Sigmoid colon (tissue), 7 donors: ENCODE measurements at places on chromosomes 3 and 15.
A peak's percentile ranks its signal among the peaks of the same experiment; 100 is the strongest.

GRCh38 chr3:69326855-69327300, 59.0 kb downstream of the FRMD4B start:
- H3K36me3 ChIP-seq, result no peaks in the 10 kb centered on the region
- DNase-seq, result no peak
- no peaks in the 10 kb centered on the region for H3K27me3 ChIP-seq
- peaks cover 8% of the 10 kb centered on the region for H3K4me1 ChIP-seq
- no peak overlapping the region for H3K4me3 ChIP-seq

DNA sequence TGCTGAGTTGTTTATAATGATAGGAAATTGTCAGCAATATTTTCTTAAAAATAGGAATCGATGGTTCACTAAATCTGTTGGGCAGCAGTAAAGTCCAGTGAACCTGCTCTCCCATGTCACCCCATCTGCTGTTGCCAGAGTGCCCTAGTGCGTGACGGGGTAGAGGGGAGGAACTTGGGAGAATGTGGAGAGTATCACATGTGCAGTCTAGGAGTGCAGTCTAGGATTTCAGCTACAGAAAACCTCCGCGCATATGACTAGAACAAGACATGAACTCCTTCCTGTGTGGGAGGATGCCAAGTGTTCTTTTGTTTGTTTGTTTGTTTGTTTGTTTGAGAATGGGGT, 74.6 kb upstream of the ACAD9 start:
- H3K27ac ChIP-seq, result peak overlapping the region; percentile 22
- no peak overlapping the region for H3K4me3 ChIP-seq
- DNase-seq, result no peak
- no peaks in the 10 kb centered on the region for H3K27me3 ChIP-seq
- peaks cover 12% of the 10 kb centered on the region for H3K36me3 ChIP-seq

DNA sequence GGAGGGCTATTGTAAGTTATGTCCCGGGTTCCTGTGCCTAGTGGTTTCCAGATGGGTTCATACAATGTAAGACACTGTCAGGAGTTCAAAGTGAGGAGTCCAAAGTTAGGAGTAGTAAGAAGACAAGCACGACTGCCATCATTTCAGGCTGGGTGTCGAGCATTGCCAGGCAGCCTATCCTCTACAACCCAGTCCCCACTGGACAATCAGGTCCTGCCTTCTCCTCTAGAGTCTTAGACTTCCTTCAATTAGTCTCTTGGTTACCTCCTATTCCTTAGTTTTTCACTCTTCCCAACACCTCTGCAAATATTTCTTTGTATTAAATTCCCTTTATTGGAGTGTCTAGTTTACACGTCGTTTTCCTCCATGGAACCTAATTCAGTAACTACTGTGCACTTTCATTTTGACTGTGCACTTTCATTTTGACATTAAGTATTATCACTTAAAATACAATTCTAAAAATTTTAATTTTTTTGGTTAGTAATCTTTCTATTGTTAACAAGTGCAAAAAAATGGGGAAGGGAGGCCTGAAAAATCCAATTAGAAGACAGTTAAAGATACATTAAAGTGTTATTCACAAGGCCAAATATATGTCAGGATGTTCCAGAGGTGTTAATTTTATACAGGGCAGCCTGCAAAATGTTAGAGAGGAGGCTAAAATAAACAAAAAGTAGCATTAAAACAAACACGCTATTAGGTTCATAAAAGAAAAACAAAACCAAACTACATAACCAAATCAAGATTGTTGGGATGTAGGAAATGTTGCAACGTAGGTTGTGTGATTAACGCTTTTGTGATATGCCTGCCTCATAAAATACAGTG, 155.3 kb downstream of the TBL1XR1 start:
- peaks cover 30% of the 10 kb centered on the region for H3K36me3 ChIP-seq
- no peak for DNase-seq
- no peaks in the 10 kb centered on the region for H3K27me3 ChIP-seq
- no peaks in the 10 kb centered on the region for H3K4me1 ChIP-seq
- H3K4me3 ChIP-seq, result no peak overlapping the region

DNA sequence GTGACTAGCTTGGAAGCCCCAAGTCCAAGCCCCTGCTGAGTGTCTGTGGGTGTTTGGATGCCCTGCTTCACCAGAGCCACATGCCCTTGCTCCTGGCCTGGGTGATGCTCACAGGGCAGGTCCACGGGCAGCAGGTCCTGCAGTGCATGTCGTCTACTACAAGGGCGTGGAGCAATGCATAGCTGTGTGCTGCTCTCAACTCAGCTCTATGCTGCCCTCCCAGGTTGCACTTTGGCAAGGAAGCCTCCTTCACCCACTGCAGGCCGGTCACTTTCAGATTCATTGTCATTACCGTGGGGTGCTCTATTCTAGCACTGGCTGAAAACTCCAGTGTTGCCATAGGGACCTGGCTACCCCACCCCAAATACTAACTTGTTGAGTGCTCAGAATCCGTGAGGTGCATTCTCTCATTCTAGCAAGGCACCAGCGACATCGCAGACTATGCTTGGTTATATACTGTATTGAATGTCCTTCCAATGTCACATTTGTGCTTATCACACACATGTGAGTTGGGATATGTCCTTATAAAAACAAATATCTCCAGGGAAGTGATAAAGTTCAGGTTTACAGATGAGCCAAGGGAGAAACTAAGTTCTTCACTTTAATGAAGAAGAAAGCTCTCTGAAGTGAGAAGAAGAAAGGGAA, 51.8 kb downstream of the GRAMD1C start:
- H3K4me3 ChIP-seq, result no peak overlapping the region
- H3K27ac ChIP-seq, result no peak overlapping the region
- DNase-seq, result no peak
- H3K4me1 ChIP-seq, result no peaks in the 10 kb centered on the region

- no peaks in the 10 kb centered on the region for H3K36me3 ChIP-seq
- no peaks in the 10 kb centered on the region for H3K4me1 ChIP-seq
- H3K27ac ChIP-seq, result no peak overlapping the region
- H3K4me3 ChIP-seq, result no peak overlapping the region
- no peak for DNase-seq
Measured at GRCh38 chr3:54941690-54942362, 14.0 kb upstream of the LRTM1 start.

GRCh38 chr15:79431636-79432344, at the start of gene MINAR1:
Gene MINAR1, plus strand, starts transcription at chr15:79432336. Its CDS starts 23,812 bp downstream, at chr15:79456148.
- H3K4me1 ChIP-seq, result peaks cover 21% of the 10 kb centered on the region
- no peak within 1 kb of the TSS for H3K27ac ChIP-seq

- H3K4me1 ChIP-seq, result peaks cover 21% of the 10 kb centered on the region
- peak; percentile 81 for DNase-seq
- no peaks in the 10 kb centered on the region for H3K27me3 ChIP-seq
- H3K27ac ChIP-seq, result peak overlapping the region; percentile 75
Measured at GRCh38 chr15:94070356-94071295, 160.7 kb upstream of the MCTP2 start.

- H3K36me3 ChIP-seq, result no peaks in the 10 kb centered on the region
- H3K27ac ChIP-seq, result no peak overlapping the region
- DNase-seq, result no peak
Measured at GRCh38 chr3:113606539-113607218, 74.3 kb downstream of the SIDT1 start.

GRCh38 chr3:72388117-72388516, 460.1 kb downstream of the SHQ1 start:
- H3K36me3 ChIP-seq, result no peaks in the 10 kb centered on the region
- H3K4me1 ChIP-seq, result no peaks in the 10 kb centered on the region
- H3K27ac ChIP-seq, result no peak overlapping the region
- no peak overlapping the region for H3K4me3 ChIP-seq

DNA sequence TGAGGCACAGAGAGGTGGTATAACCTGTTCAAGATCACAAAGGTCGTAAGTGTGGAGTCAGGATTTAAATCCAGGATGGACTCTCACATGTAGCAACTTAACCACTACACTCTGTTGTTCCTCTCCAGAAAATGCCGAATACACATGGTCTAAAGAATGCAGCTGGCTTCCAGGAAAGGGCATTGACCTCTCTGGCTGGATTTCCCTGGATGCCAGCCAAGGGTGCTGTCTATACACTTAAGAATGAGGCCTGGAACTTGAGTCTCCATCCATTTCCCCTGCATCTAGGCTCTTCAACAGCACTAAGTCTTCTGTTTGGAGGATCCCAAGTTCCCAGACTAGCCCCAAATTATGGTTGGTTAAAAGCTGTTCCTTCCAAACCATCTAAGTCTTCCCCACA, 60.5 kb downstream of the CERS3 start:
- H3K4me1 ChIP-seq, result peaks cover 18% of the 10 kb centered on the region
- DNase-seq, result no peak
- no peaks in the 10 kb centered on the region for H3K36me3 ChIP-seq
- no peak overlapping the region for H3K4me3 ChIP-seq
- peak overlapping the region; percentile 5 for H3K27ac ChIP-seq

- no peak overlapping the region for H3K27ac ChIP-seq
- no peak for DNase-seq
- H3K27me3 ChIP-seq, result peaks cover 16% of the 10 kb centered on the region
Measured at GRCh38 chr15:68386587-68387288, 45.2 kb downstream of the ITGA11 start.

GRCh38 chr3:16723978-16724377, 118.8 kb upstream of the DAZL start:
- no peak overlapping the region for H3K4me3 ChIP-seq
- H3K4me1 ChIP-seq, result no peaks in the 10 kb centered on the region
- no peaks in the 10 kb centered on the region for H3K36me3 ChIP-seq
- H3K27ac ChIP-seq, result no peak overlapping the region

GRCh38 chr15:72787526-72787925, 4.0 kb upstream of the ADPGK start:
- peaks cover 9% of the 10 kb centered on the region for H3K4me1 ChIP-seq
- no peaks in the 10 kb centered on the region for H3K36me3 ChIP-seq
- H3K4me3 ChIP-seq, result no peak overlapping the region
- H3K27me3 ChIP-seq, result no peaks in the 10 kb centered on the region

DNA sequence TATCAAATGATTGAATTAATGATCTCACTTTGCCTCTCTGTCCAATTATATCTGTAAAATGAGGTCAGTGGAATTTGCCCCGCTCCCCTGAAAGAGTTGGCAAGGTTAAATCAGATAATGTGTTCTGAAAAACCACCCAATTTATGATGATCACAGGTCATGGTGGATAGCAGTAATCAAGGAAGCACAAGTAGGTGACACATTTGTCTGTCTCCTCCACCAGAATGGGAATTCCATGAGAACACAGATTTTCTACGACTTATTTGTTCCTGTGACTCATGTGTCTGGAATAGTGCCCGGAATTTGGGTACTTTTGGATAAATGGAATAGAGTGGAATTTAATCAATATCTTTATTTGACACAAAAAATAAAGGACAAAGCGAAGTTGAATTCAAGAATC, 220.9 kb upstream of the SUCLG2 start:
- no peaks in the 10 kb centered on the region for H3K4me1 ChIP-seq
- no peaks in the 10 kb centered on the region for H3K27me3 ChIP-seq
- no peak overlapping the region for H3K4me3 ChIP-seq
- H3K36me3 ChIP-seq, result no peaks in the 10 kb centered on the region
- no peak for DNase-seq

DNA sequence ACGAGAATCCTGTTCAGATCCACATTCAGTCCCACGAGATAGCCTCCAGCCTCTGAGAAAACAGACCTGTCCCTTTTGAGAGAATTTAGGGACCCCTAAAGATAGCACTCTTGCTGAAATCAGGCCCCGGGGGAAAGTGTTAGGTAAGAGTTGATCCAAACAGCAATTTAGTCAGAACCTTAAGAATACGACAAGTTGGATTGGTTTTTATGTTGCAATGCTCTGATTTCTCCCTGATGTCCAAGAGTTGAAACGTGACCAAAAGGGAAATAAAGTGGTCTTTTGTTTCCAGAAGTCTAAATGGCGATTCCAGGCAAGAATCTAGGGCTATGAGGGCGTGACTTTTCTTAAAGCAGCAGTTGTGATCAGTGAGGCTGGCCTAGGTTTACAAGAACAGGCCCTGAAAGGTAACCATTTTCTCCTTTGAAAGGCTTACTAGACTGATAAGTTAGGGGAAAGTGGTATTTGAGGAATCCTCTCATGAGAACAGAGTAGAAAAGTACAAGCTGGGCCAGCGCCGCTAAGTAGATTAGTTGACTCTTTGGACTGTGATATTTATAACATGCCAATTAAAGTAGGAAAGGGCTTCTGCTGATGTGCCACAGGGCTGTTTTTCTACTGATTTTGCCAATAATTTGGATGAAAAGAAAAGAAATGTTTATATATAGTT, 4.9 kb downstream of the MAN2A2 start:
- H3K27ac ChIP-seq, result no peak overlapping the region
- H3K36me3 ChIP-seq, result peaks cover 56% of the 10 kb centered on the region
- no peaks in the 10 kb centered on the region for H3K27me3 ChIP-seq
- H3K4me1 ChIP-seq, result peaks cover 15% of the 10 kb centered on the region
- DNase-seq, result no peak

DNA sequence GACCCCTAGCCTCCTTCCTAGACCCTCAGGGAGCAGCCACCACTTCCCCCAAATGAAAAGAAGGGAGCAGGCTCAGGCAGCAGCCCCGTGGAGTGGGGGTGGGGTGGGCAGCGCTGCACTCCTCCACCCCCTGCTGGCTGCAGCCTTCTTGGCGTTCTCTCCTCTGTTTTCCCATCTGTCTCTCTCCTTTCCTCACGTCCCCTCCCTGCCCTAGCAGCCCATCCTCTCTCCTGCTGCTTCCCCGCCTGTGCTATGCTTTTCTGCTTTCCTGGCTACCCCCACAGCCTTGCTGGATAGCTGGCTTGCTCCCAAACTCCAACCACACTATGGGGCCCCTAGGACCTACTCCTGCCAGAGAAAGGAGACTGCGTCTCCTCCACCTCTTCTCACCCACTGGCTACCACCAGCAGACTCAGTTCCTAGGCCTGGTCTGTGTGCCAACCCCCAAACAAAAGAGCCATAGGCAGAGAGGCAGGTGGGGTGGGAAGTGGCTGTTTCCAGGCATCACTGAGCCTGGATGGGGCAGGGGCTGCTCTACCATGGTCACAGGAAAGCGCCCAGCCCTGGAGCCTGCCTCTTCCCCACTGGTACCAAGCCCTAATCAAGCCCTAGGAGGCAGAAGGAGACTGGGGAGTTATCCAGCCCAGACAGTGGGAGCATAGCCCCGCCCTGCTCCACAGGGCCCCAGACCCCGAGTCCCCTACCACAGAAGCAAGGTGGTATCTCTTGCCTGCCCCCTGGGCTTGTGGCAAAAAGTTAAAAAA, 3.4 kb upstream of the DISP2 start:
- H3K4me3 ChIP-seq, result no peak overlapping the region
- H3K36me3 ChIP-seq, result no peaks in the 10 kb centered on the region
- DNase-seq, result no peak
- H3K27ac ChIP-seq, result no peak overlapping the region
- H3K4me1 ChIP-seq, result peaks cover 19% of the 10 kb centered on the region
